ENCODE measurements at places on chromosomes 5 and 9. TPM values are rescaled to one million over a fixed set of nuclear protein-coding genes. Genes with fewer than 3 reads are reported as not detected.

Gene FAM153A
- 27.6 TPM for total RNA-seq

Gene PARP8
- total RNA-seq = 36.9 TPM

Gene MAMDC2
- total RNA-seq = not detected

Gene CTXN3
- total RNA-seq = not detected

Gene C8G
- total RNA-seq = 0.94 TPM

Gene CCL27
- total RNA-seq = 0.80 TPM

Gene NTNG2
- 1.4 TPM for total RNA-seq

Gene ALG2
- 20.8 TPM for total RNA-seq

Gene ASPN
- not detected for total RNA-seq

Gene SLC34A3
- not detected for total RNA-seq

Gene FBN2
- not detected for total RNA-seq

- no peaks in the 10 kb centered on the region for H3K36me3 ChIP-seq
- no peaks in the 10 kb centered on the region for H3K4me1 ChIP-seq
- H3K27ac ChIP-seq = no peak overlapping the region
These were observed 182.5 kb downstream of the NTRK2 start for GRCh38 chr9:84851935-84852585.

- no peaks in the 10 kb centered on the region for H3K36me3 ChIP-seq
- no peak overlapping the region for H3K4me3 ChIP-seq
- H3K4me1 ChIP-seq = peaks cover 19% of the 10 kb centered on the region
- peaks cover 40% of the 10 kb centered on the region for H3K27me3 ChIP-seq
These were observed 1.4 kb downstream of the MEF2C start for GRCh38 chr5:88881571-88881971.

DNA sequence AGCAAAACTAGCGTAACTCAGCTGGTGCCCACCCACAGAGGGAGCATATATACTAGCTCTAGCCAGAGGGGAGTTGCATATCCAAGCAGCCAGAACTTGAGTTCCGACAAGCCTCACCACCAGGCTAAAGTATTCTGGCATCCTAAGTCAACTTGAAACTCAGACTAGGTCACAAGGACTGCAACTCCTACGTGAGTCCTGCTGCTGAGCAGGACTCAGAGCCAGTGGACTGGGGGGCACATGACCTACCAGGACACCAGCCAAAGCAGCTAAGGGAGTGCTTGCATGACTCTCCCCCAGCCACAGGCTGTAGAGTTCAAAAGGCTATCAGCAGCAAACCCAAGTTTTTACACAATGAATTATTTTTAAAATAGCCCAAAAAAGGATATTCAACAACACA, 26.1 kb downstream of the SPDL1 start:
- no peak overlapping the region for H3K4me3 ChIP-seq
- peaks cover 3% of the 10 kb centered on the region for H3K36me3 ChIP-seq
- no peak overlapping the region for H3K27ac ChIP-seq
- H3K27me3 ChIP-seq = peaks cover 6% of the 10 kb centered on the region

- H3K4me1 ChIP-seq = peaks cover 11% of the 10 kb centered on the region
- no peaks in the 10 kb centered on the region for H3K36me3 ChIP-seq
- H3K27me3 ChIP-seq = peaks cover 5% of the 10 kb centered on the region
- H3K4me3 ChIP-seq = no peak overlapping the region
- H3K27ac ChIP-seq = no peak overlapping the region
These were observed 140.1 kb upstream of the GRIA1 start for GRCh38 chr5:153350175-153350883.

GRCh38 chr9:105510024-105510423, 47.9 kb upstream of the FKTN start:
- DNase-seq = no peak
- no peaks in the 10 kb centered on the region for H3K27me3 ChIP-seq
- peaks cover 1% of the 10 kb centered on the region for H3K4me1 ChIP-seq
- H3K27ac ChIP-seq = no peak overlapping the region
- no peak overlapping the region for H3K4me3 ChIP-seq
- H3K36me3 ChIP-seq = peaks cover 2% of the 10 kb centered on the region

DNA sequence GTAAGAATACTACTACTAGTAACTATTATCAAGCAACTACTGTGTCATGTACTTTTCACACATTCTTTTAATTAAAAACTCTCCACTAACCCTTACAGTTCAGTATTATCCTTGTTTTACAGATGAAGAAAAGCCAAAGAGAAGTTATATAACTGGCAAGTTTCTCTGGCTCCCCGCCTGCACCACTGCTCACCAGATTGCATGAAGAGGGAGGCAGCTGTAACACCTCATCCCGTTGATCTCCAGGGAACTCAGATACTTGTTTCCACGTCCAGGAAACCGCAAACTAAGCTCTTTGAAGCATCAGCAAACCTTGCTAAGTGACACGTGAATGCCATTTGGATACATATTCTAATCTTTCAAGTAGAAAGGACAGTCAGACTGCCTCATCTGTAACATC, 70.3 kb downstream of the RIGI start:
- no peaks in the 10 kb centered on the region for H3K27me3 ChIP-seq
- peaks cover 19% of the 10 kb centered on the region for H3K36me3 ChIP-seq
- H3K4me1 ChIP-seq = no peaks in the 10 kb centered on the region
- H3K4me3 ChIP-seq = no peak overlapping the region

DNA sequence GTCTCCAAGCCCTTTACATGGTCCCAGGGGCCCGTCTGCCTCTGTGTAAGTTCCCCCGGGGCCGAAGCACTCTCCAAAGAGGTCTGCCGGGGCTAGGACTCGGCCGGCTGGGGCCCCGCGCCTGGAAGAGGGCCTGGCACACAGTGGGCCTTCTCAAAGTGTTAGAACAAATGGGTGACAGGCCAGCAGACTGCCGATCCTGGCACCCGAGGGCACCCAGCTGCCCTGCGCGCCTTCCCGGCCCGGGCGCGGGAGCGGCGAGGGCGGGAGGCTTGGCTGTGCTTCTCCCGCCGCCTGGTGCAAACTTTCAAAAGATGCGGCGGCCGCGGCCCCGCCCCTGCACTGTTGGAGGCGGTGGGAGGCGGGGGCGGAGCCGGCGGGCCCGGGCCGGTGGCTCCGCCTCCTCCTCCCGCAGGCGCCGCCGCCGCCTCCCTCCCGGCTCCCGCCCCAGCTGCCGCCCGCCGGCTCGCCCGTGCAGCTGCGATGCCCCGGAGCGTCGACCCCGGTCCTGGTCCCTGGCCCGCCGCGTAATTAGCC, at the start of gene NEURL1B:
Gene NEURL1B (plus strand): TSS at position 442 of the 537 bp plus-strand sequence. CDS start 144 bp downstream, outside the sequence.
- H3K4me1 ChIP-seq = no peaks in the 10 kb centered on the region
- peak; percentile 62 for DNase-seq
- no peaks in the 10 kb centered on the region for H3K36me3 ChIP-seq
- peak within 1 kb of the TSS; percentile 44 for H3K4me3 ChIP-seq

- DNase-seq = no peak
- no peak overlapping the region for H3K27ac ChIP-seq
- H3K4me1 ChIP-seq = no peaks in the 10 kb centered on the region
- H3K27me3 ChIP-seq = no peaks in the 10 kb centered on the region
- H3K4me3 ChIP-seq = no peak overlapping the region
These were observed 789.7 kb upstream of the ZNF608 start for GRCh38 chr5:125536095-125536494.

- peaks cover 32% of the 10 kb centered on the region for H3K4me1 ChIP-seq
- H3K27ac ChIP-seq = peak overlapping the region; percentile 64
- no peak overlapping the region for H3K4me3 ChIP-seq
- peaks cover 41% of the 10 kb centered on the region for H3K36me3 ChIP-seq
- H3K27me3 ChIP-seq = no peaks in the 10 kb centered on the region
These were observed 40.8 kb upstream of the SMU1 start for GRCh38 chr9:33117306-33117705.

DNA sequence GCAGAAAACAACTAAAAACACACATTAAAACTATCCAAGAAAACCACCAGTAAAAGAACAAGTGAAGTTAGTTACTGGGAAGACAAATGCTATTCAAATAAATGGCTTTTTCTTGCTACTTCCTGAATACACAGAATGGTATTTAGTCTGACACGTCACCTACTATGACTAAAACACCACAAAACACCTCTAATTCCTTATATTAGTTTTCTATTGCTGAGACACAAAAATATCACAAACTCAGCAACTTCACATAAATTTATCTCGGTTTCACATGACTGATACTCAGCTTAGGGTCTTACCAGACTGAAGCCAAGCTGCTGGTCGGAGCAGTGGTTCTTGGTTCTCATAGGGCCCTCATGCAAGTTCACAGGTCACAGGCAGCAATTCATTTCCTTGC, 5.4 kb downstream of the DMAC1 start:
- peaks cover 33% of the 10 kb centered on the region for H3K36me3 ChIP-seq
- H3K4me3 ChIP-seq = no peak overlapping the region
- H3K27me3 ChIP-seq = no peaks in the 10 kb centered on the region
- H3K4me1 ChIP-seq = peaks cover 23% of the 10 kb centered on the region

GRCh38 chr5:96855031-96855872, 21.0 kb upstream of the ERAP2 start:
- no peaks in the 10 kb centered on the region for H3K36me3 ChIP-seq
- H3K27ac ChIP-seq = no peak overlapping the region
- H3K27me3 ChIP-seq = no peaks in the 10 kb centered on the region
- DNase-seq = no peak
- H3K4me1 ChIP-seq = no peaks in the 10 kb centered on the region

DNA sequence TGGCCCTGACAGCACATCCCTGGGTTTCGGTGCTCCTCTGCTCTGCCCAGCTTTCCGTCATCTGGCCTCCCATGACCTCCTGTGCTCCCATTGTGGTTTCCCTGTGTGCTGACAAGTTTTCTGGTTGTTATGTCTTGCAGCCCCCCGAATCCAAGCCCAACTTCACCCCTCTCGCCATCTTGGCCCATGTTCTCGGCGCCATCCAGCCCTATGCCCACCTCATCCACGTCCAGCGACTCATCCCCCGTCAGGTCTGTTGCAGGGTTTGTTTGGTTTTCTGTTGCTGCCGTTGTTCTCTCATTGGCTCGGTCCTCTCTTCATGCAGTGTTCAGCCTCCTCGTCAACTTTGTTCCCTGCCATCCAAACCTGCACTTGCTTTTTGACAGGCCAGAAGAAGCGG, 196.4 kb downstream of the NR3C1 start:
- no peak overlapping the region for H3K4me3 ChIP-seq
- no peak overlapping the region for H3K27ac ChIP-seq
- H3K36me3 ChIP-seq = peaks cover 2% of the 10 kb centered on the region
- H3K4me1 ChIP-seq = peaks cover 35% of the 10 kb centered on the region
- H3K27me3 ChIP-seq = peaks cover 2% of the 10 kb centered on the region

GRCh38 chr9:136516191-136516654, 29.6 kb downstream of the NOTCH1 start:
- no peak overlapping the region for H3K4me3 ChIP-seq
- H3K36me3 ChIP-seq = peaks cover 19% of the 10 kb centered on the region
- no peak overlapping the region for H3K27ac ChIP-seq
- no peaks in the 10 kb centered on the region for H3K4me1 ChIP-seq

DNA sequence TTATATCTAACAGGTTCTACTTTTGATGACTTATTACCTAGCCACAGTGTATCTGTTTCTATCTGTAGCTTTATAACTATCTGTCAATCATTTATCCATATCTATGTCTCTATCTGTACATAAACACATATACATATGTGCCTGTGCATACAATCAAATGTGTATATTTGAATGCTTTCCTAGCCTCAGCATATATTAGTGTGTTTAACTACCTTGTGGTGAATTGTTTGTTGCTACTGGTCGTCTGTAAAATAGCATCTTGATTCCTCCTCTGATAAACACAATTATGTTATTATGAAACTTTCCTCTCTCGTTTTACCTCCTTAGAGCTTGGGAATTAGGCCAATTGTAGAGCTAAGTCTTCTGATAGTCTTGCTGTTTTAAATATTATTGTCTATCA, 44.4 kb downstream of the PARP8 start:
- peak overlapping the region; percentile 60 for H3K27ac ChIP-seq
- no peak for DNase-seq
- peaks cover 1% of the 10 kb centered on the region for H3K36me3 ChIP-seq
- H3K27me3 ChIP-seq = no peaks in the 10 kb centered on the region
- H3K4me3 ChIP-seq = peak overlapping the region; percentile 54

GRCh38 chr5:87898574-87898973, 370.1 kb downstream of the TMEM161B start:
- H3K27me3 ChIP-seq = no peaks in the 10 kb centered on the region
- no peak overlapping the region for H3K27ac ChIP-seq
- no peaks in the 10 kb centered on the region for H3K4me1 ChIP-seq
- H3K4me3 ChIP-seq = no peak overlapping the region
- no peaks in the 10 kb centered on the region for H3K36me3 ChIP-seq

GRCh38 chr5:72246954-72247442, 73.0 kb downstream of the MRPS27 start:
- H3K27me3 ChIP-seq = no peaks in the 10 kb centered on the region
- H3K36me3 ChIP-seq = peaks cover 7% of the 10 kb centered on the region
- H3K4me3 ChIP-seq = no peak overlapping the region

DNA sequence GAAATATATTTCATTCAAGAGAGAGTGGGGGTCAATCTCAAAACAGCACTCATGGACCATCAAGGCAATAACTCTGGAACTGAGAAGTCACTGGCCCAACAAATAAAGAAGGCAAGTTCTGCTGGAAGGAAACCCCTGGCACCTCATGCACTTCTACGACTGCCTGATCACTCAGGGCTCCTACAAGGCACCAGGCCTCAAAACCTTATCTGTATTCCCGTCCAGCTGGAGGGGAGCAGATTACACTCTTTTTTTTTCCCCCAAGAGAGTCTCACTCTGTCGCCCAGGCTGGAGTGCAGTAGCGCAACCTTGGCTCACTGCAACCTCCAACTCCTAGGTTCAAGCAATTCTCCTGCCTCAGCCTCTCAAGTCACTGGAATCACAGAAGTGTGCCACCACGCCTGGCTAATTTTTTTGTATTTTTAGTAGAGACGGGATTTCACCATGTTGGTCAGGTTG, 49.9 kb downstream of the P4HA2 start:
- H3K4me3 ChIP-seq = no peak overlapping the region
- H3K36me3 ChIP-seq = no peaks in the 10 kb centered on the region
- no peak overlapping the region for H3K27ac ChIP-seq
- no peaks in the 10 kb centered on the region for H3K27me3 ChIP-seq
- peaks cover 32% of the 10 kb centered on the region for H3K4me1 ChIP-seq
- DNase-seq = no peak

GRCh38 chr5:171595801-171596231, 176.4 kb downstream of the FGF18 start:
- H3K4me3 ChIP-seq = no peak overlapping the region
- peaks cover 4% of the 10 kb centered on the region for H3K4me1 ChIP-seq
- peaks cover 2% of the 10 kb centered on the region for H3K27me3 ChIP-seq
- peak; percentile 32 for DNase-seq
- H3K36me3 ChIP-seq = no peaks in the 10 kb centered on the region

GRCh38 chr9:105912157-105912862, 218.0 kb downstream of the TMEM38B start:
- H3K4me1 ChIP-seq = no peaks in the 10 kb centered on the region
- no peak overlapping the region for H3K4me3 ChIP-seq
- H3K27ac ChIP-seq = no peak overlapping the region
- DNase-seq = no peak

DNA sequence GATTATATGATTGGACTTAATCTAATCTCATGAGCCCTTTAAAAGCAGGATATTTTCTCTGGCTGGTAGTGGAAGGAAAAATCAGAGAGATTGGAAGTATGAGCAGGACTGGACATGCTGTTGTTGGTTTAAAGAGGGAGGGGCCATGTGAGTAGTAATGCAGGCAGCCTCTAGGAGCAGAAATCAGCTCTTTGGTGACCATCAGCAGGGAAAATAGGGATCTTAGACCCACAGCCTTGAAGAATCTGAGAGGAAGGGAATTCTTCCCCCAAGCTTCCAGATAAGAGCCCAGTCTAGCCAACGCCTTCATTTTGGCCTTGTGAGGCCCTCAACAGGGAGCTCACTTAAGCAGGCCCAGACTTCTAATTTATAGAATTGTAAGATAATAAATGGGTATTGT, 9.5 kb downstream of the SH3GL2 start:
- no peaks in the 10 kb centered on the region for H3K36me3 ChIP-seq
- H3K4me3 ChIP-seq = no peak overlapping the region
- no peaks in the 10 kb centered on the region for H3K4me1 ChIP-seq
- no peak for DNase-seq
- H3K27me3 ChIP-seq = no peaks in the 10 kb centered on the region

GRCh38 chr9:107422189-107423185, 67.1 kb downstream of the KLF4 start:
- H3K27ac ChIP-seq = no peak overlapping the region
- H3K27me3 ChIP-seq = peaks cover 5% of the 10 kb centered on the region
- peak; percentile 46 for DNase-seq
- no peaks in the 10 kb centered on the region for H3K36me3 ChIP-seq
